ENCODE measurements at places on chromosomes 12 and 14.

DNA sequence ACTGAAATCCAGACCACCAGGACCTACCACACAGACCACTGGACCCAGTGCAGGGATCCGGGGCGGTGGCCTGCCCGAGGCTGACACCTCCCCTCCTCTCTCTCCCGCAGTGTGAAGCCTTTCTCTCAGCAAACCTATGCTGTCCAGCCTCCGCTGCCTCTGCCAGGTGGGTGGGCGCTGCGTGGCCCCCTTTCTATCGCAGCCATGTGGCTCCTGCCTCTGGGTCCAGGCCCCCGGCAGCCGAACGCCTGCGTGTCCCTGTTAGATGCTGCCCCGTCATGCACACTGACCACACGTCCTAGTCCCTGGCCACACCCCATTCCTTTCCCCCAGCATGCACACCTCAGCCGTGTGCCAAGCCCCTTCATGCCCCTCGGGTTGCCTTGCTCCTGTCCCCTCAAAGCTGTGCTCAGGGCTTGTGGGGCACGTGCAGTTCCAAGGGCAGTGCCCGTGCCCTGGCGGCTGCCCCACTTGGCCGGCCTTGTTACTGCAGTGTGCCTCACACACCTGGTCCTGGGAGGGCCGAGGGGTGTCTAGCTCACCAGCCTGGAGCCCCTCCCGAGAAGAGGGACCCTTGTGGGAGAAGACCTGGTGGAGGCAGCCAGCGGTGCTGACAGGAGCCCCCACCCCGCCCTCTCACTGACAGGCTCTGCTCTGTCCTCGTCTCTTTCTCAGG, 58.0 kb upstream of the TSPAN9 start:
- no peak overlapping the region for H3K4me3 ChIP-seq
- H3K4me1 ChIP-seq: no peaks in the 10 kb centered on the region
- no peak for DNase-seq
- H3K27me3 ChIP-seq: no peaks in the 10 kb centered on the region
- H3K36me3 ChIP-seq: no peaks in the 10 kb centered on the region

- H3K4me1 ChIP-seq: no peaks in the 10 kb centered on the region
- H3K27ac ChIP-seq: no peak overlapping the region
- no peaks in the 10 kb centered on the region for H3K27me3 ChIP-seq
- H3K36me3 ChIP-seq: no peaks in the 10 kb centered on the region
- no peak overlapping the region for H3K4me3 ChIP-seq
Measured at GRCh38 chr12:74984631-74985030, 225.0 kb downstream of the KCNC2 start.

DNA sequence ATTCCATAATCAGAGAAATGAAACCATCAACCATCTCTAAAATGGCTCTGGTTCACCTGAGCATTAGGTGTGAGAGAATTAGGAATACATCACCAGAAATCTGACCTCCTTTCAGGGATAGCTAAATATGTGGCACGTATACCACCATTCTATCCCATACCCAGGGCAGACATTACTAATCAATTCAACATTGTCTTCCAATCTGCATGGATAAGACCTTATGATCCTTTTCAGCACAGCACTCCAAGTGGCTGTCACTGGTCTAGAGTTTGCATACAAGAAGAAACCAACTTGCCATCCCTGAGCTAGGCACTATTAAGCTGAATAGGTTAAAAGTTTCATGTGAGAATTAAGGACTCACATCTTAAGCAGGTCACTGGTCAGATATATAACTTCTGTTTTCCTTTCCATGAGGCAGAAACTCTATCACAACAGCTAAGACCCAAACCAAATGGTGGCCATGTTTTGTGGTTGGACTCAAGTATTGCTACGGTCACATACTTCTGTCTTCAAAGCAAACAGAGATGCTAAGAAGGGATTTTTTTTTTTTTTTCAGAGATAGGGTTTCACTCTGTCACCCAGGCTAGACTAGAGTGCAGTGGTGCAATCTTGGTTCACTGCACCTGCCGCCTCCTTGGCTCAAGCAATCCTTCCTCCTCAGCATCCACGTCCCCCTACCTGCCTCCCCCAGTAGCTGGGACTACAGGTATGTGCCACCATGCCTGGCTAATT, 249.0 kb downstream of the DPF3 start:
- no peaks in the 10 kb centered on the region for H3K36me3 ChIP-seq
- no peak overlapping the region for H3K4me3 ChIP-seq
- no peaks in the 10 kb centered on the region for H3K27me3 ChIP-seq
- H3K4me1 ChIP-seq: no peaks in the 10 kb centered on the region

DNA sequence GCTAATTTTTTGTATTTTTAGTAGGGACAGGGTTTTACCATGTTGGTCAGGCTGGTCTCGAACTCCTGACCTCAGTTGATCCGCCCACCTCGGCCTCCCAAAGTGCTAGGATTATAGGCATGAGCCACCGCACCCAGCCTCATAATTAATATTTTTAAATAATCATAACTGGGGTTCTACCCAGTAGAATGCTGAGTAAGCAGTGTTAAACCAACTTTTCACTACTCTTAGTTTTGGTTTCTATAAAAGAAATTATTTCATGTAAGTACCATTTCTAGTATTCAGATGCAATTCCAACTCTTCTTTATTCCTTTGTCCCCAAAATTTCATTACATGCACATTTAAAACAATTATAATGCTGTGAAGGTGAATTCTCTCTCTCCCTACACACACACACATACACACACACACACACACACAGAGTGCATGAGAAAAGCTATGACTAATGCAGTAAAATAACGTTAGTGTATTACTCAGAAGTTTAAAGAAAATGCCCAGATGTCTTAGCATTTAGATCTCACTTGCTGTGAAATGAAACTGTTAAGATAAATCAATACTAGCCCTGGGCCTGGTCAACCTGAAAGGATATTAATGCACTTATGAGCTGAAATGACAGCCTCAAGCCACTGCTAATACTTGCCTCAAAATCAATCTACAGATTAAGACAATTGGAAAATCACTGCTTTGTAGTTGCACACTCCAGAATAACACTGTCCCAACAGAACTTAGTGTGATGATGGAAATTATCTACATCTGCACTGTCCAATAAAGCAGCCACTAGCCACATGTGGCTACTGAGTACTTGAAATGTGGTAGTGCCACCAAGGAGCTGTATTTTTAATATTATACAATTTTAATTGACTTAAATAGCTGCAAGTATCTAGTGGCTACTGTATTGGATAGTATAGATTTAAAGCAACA, 36.0 kb downstream of the PTPN21 start:
- no peak overlapping the region for H3K4me3 ChIP-seq
- H3K27ac ChIP-seq: no peak overlapping the region
- H3K36me3 ChIP-seq: no peaks in the 10 kb centered on the region
- H3K4me1 ChIP-seq: no peaks in the 10 kb centered on the region
- no peaks in the 10 kb centered on the region for H3K27me3 ChIP-seq

DNA sequence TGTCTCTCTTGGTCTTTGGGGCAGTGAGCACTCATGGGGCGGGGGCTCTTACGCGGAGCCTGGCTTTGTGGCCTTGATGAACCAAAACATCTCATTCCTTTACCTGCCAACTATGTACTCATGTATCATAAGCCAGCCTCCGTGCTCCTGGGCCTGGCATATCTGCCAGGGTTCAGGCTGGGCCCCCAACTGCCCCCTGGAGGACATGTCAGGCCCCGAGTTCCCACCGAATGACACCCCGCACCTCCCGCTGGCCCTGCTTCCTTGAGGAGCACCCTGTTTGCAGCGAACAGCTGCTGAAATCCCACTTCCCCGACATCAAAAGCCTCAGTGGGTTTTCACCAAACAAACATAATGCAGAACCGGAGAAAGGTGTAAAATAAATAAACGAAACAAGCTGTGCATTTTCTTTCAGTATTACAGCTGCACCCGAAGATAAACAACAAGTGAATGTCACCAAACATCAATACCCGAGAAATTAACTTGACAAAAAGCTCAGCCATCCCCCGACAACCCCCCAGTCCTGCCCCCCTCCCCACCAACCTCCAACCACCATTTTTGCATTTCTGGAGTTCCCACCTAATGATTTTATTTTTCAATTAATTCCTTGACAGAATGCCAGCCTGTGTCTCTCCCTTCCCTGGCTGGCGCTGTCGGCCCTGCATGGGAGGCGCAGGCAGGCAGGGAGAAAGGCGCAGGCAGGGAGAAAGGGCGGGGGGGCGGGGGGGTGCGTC, 139.2 kb downstream of the RBM19 start:
- no peaks in the 10 kb centered on the region for H3K27me3 ChIP-seq
- H3K4me1 ChIP-seq: no peaks in the 10 kb centered on the region
- H3K36me3 ChIP-seq: no peaks in the 10 kb centered on the region
- no peak overlapping the region for H3K27ac ChIP-seq
- DNase-seq: no peak

GRCh38 chr14:51529736-51530135, 122.0 kb upstream of the FRMD6 start:
- no peaks in the 10 kb centered on the region for H3K4me1 ChIP-seq
- H3K27me3 ChIP-seq: no peaks in the 10 kb centered on the region
- no peak overlapping the region for H3K27ac ChIP-seq
- H3K4me3 ChIP-seq: no peak overlapping the region

- H3K4me1 ChIP-seq: no peaks in the 10 kb centered on the region
- H3K36me3 ChIP-seq: no peaks in the 10 kb centered on the region
- no peaks in the 10 kb centered on the region for H3K27me3 ChIP-seq
- no peak for DNase-seq
- H3K4me3 ChIP-seq: no peak overlapping the region
- no peak overlapping the region for H3K27ac ChIP-seq
Measured at GRCh38 chr12:2234091-2234490, 181.3 kb downstream of the CACNA1C start.

DNA sequence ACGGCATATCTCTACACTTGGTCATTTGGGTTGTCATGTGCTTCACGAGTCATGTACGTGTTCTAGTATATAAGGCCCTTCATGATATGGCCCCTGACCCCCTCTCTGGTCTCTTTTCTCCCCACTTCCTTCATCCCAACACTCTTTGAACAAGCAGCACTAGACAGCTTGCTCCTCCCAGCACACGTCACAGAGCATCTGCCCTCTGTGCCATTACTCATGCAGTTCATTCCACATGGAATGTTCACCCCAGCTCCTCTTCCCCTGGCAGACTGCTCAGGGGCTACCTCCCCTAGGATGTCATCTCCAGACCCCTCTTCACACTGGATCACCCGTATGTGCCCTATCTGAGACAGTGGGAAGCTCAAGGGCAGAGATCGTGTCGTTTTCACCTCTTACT, 14.1 kb upstream of the LRP1-AS start:
- no peak for DNase-seq
- no peaks in the 10 kb centered on the region for H3K27me3 ChIP-seq
- no peak overlapping the region for H3K4me3 ChIP-seq
- H3K4me1 ChIP-seq: peaks cover 5% of the 10 kb centered on the region

DNA sequence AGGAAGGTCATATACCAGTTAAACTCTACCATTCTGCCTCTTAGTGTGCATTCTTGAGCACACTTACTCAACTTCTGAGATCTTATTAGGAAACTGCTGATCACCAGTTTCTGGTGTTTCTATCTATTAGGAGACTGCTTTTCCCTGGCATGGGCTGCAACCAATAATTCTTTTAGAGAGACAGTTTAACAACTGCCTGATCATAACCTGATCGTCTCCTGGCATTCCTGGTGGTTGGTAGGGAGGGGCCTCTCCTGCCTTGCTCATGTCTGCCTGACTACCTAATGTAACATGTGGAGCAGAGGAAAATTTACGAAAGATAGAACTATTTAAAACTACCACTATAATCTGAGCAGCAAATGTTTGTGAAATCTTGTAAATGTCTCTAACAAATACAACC, 75.3 kb upstream of the MGAT4C start:
- H3K4me3 ChIP-seq: no peak overlapping the region
- no peaks in the 10 kb centered on the region for H3K27me3 ChIP-seq
- no peak overlapping the region for H3K27ac ChIP-seq
- H3K36me3 ChIP-seq: no peaks in the 10 kb centered on the region

DNA sequence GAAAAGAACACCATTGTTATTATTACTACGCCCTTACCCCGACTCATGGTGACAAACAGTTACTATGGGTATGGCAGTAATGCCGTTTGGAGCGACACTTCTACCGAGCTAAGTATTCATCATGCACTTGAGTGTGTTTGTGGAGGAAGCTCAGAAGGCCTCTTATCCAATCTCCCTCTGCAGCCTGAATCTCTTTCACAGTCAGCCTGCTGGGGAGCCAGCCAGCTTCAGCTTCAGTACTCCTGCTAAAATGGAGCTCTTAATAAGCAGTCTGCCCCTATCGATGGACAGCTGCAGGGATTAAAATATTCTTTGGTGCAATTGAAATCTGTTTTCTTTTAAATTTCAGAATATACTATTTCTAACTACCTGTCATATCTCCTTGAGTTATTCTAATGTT, 24.7 kb upstream of the ATP5MC2 start:
- DNase-seq: no peak
- H3K4me3 ChIP-seq: no peak overlapping the region
- H3K27ac ChIP-seq: no peak overlapping the region
- H3K4me1 ChIP-seq: peaks cover 13% of the 10 kb centered on the region
- peaks cover 60% of the 10 kb centered on the region for H3K27me3 ChIP-seq

GRCh38 chr12:23426328-23426727, 523.1 kb downstream of the SOX5 start:
- H3K4me3 ChIP-seq: no peak overlapping the region
- DNase-seq: no peak
- H3K27me3 ChIP-seq: no peaks in the 10 kb centered on the region
- no peak overlapping the region for H3K27ac ChIP-seq

- H3K27ac ChIP-seq: no peak overlapping the region
- no peaks in the 10 kb centered on the region for H3K36me3 ChIP-seq
- no peak overlapping the region for H3K4me3 ChIP-seq
- no peak for DNase-seq
Measured at GRCh38 chr12:94663702-94664101, 13.3 kb upstream of the TMCC3 start.

DNA sequence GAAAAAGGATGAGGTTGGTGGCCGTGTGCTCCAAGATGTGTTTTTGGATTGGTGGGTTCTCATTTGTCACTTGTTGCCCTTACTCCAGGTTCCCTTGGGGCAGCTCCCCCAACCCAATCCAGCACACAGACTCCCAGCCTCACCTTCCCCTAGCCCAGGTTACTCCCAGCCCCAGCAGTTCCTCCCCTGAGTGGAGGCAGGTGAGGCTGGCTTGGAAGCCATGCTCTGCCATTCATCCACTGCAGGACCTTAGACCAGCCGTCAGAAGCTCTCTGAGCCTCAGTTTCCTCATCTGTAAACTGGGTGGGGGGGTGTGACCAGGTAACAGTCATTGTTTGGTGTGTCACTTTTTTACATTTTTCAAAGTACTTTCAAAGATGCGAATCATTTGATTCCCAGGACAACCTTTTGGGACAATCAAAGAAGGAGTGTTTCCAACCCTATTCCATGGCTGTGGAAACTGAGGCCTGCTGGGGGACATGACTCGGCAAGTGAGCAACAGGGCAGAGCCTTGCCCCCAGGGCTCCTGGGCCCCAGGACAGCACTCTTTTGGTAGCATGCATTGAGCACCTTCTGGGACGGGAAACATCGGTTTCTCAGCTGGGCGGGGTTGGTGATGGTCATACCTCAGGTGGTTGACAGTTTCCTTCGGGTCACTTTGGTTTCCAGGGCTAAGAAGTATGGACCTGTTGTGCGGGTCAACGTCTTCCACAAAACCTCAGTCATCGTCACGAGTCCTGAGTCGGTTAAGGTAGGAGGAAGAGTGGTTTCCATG, 7.2 kb downstream of the CYP46A1 start:
- DNase-seq: no peak
- no peak overlapping the region for H3K27ac ChIP-seq
- H3K27me3 ChIP-seq: peaks cover 21% of the 10 kb centered on the region
- no peaks in the 10 kb centered on the region for H3K36me3 ChIP-seq
- H3K4me1 ChIP-seq: peaks cover 7% of the 10 kb centered on the region

Data from CD8-positive, alpha-beta memory T cell (primary cell).